ENCODE measurements at places on chromosomes 12 and 14.

DNA sequence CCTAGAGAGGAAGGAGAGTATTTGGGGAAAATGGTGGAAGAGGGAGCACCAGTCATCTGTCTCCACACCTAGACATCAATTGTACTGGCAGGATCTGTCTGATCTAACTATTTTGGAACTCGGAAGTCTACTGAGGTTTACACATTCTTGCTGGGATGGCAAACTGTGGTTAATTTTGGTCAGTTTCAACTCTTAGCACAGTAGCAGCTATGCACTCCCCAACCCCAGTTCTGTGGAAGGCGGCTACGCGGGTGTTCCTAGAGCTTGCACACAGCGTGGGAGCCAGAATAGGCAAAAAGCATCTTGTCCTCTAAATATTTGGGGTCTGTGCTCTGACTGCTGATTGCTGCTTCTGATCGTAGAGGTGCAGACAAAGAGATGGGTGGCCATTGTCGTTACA, 33.8 kb downstream of the TECPR2 start:
- no peak for DNase-seq

DNA sequence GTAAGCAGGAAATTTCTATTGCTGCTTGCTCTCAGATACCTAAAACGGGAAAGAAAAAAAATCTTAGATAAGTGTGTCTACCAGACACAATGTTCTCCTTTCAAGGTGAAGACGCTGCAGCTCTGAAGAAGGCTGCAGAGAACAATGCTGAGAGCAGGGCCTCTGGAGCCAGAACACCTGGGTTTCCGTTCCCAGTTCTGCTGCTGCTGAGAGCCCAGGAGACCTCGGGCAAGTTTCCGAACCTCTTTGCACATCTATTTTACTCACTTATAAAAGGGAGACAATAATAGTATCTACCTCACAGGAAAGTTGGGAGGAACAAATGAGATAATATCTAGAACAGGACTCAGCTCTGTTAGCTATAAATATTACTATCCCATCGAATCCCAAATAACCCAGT, 122.9 kb downstream of the TMTC1 start:
- no peak for DNase-seq

GRCh38 chr12:89946518-89947135, 238.0 kb upstream of the ATP2B1 start:
- no peak for DNase-seq

- DNase-seq, result no peak
These were observed 22.2 kb upstream of the HSPB8 start for GRCh38 chr12:119156401-119157044.
